ENCODE measurements at places on chromosomes 6 and 20. TPM values are rescaled to one million over a fixed set of nuclear protein-coding genes. Genes with fewer than 3 reads are reported as not detected.

The PACSIN1 gene
- 0.57 TPM for total RNA-seq

The NR2E1 gene
- not detected for total RNA-seq

- no peak for DNase-seq
Observed at GRCh38 chr6:143586557-143586956, 75.0 kb upstream of the FUCA2 start.

DNA sequence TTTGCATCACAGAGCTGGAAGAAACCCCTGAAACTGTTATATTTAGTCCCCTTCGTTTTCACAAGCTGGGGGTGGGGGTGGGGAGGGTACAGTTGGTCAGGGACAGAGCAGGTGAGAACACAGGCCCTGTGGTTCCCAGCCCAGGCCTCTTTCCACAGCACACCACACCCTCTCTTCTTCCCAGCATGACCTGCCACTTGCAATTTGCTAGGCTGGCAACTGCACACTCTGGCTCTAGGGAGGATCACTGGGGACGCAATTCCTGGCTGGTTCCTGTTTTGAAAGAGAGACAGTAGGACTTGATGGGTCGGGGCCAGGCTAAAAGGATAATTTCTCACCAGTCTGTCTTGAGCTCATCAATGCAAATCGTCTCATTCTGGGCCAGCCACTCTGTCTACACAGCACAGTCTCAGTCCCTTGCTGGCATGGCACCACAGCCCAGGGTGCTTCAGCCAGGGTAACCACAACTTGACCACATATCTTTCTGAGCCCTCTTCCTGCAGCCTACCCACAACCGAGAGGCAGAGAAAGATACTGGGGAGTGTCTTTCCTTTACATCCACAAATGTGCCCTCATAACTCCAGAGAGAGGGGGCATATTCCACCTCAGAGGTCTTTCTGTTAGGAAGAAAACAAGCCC, 41.7 kb upstream of the EMILIN3 start:
- DNase-seq = no peak

DNA sequence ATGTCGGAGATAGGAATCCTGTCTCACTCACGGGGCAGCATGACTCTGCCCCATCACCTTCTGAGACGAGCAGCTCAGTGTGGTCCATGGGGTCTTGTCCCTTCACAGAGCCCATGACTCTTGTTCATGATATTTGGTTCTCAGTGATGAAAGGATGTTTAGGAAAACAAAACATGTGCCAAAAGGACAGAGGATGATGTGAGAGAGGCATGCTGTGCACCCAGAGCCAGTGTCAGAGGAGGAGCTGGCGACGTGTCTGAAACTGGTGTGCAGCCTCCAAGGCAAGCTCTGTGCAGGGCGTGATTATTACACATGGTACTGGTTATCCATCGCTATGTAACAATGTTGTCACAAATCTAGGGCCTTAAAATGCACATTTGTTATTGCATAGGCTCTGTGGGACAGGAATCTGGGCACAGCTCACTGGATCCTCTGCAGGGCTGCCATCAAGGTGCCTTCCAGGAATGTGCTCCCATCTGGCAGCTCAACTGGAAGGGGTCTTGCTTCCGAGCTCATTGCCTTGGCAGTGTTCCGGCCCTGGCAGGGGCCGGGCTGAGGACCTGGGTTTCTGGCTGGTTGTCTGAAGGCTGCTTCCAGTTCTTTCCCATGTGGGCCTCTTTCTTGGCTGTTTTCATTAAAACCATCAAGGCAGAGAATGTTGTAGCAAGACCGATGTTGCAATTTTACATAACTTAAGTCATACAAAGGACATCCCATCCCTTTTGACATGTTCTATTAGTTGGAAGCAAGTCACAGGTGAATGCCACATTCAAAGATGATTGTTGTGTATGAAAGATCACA, 175.4 kb downstream of the ERMARD start:
- no peak for DNase-seq

DNA sequence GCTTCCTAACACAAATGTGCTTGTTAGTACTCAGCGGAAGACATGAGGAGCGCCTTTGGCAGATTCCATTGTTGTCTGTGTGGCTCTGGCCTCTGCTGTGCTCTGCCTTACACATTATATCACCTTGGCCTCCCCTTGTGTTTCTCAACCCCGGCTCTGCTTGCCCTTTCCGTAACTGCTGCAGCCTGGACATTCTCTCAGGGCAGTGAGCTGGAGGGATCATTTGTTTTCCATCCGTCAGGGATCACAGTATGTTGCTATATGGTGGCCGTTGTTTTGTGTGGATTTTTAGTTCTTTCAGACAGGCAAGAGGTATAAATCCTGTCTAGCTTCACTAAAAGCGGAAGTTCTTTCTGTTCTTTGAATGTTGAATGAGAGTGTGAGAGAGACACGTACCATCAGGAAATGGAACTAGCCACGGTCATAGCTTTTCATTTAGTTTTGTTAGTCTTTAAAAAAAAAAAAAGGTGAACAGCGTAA, 175.1 kb downstream of the JARID2 start:
- no peak for DNase-seq

GRCh38 chr6:43579171-43579570, 3.2 kb downstream of the POLH start:
- no peak for DNase-seq

DNA sequence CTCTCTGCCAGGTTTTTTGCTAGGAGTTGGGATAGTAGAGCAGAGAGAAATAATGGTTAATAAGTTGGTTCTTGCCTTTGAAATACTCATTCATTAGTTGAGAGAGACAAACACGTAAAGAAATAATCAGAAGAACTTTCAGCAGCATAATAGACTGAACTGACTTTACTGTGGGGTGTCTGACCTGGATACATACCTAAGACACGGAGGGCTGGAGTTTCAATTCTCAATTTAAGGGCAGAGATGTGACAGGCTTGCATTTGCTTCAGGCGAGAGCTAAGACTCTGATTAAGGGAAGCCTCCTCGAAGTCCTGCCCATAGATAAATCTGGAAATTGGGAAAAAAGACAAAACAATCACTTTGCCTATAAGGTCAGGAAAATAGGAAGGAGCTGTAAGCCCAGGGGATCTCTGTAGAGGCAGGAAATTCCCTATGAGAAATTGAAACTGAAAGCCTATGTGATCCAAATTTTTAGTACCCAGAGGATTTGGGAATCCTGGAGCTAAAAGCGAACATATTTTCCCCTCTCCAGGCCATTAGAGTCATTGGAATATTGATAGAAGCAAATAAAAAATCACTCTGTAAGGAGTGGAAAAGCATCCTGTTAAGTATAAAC, 276.8 kb downstream of the PHACTR1 start:
- no peak for DNase-seq

DNA sequence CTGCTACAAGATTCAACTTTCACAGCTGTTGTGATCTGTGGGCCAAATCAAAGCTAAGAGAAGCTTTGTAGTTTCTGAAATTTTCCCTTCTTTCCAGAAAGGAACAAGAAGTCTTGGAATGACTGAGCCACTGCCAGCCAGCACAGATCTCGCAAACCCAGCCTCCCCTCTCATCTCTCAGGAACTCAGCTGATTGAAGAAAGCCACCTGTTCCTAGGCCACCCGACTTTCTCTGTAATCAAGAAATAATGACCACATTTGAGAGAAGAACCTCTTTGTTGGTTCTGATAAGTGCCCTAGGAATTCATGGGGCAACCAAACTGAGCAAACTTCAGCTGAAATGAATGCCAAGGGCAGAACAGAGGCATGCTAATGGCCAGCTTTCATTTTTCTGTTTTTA, 61.7 kb downstream of the HDGFL1 start:
- no peak for DNase-seq

- DNase-seq = no peak
Observed at GRCh38 chr20:57350081-57350710, 859 bp upstream of the RAE1 start.

Data from naive thymus-derived CD4-positive, alpha-beta T cell (primary cell).